Posterior vena cava (tissue), 2 donors: ENCODE measurements at places on chromosomes 11 and 22. TPM values are rescaled to one million over a fixed set of nuclear protein-coding genes. Genes with fewer than 3 reads are reported as not detected.

DNA sequence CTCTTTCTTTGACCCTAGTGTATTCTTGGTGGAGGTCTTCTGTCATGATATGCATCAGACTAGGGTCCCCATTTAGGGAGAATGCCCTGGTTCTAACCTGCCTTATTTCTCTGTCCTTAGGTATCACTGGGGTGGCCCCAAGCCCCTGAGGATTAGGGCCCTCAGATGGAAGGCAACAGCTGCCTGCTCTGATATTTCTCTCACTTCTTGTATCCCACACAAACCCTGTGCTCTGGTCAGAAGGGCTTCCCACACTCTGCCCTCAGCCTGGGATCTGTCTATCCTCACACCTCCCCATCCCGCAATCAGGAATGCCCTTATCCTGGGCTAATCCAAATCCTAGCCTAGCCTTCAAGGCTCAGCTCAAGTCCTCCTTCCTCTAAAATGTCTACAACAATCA, 75.5 kb downstream of the KCNC1 start:
- DNase-seq: no peak

DNA sequence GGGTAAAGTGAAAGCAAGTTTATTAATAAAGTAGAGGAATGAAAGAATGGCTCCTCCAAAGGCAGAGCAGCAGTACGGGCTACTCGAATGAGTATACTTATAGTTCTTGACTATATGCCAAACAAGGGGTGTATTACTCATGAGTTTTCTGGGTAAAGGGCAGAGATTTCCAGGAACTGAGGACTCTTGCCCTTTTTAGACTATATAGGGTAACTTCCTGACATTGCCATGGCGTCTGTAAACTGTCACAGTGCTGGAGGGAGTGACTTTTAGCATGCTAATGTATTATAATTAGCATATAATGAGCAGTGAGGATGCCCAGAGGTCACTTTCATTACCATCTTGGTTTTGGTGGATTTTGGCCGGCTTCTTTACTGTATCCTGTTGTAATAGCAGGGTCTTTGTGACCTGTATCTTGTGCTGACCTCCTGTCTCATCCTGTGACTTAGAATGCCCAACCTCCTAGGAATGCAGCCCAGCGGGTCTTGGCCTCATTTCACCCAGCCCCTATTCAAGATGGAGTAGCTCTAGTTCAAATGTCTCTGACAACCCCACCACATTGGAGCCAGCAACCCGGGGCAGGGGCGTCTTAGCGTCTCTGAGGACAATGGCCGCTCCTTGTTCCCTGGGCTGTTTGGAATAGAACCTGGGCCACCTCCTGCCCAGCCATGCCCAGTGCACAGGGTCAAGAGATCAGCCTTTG, 34.9 kb upstream of the CD82 start:
- DNase-seq: no peak

DNA sequence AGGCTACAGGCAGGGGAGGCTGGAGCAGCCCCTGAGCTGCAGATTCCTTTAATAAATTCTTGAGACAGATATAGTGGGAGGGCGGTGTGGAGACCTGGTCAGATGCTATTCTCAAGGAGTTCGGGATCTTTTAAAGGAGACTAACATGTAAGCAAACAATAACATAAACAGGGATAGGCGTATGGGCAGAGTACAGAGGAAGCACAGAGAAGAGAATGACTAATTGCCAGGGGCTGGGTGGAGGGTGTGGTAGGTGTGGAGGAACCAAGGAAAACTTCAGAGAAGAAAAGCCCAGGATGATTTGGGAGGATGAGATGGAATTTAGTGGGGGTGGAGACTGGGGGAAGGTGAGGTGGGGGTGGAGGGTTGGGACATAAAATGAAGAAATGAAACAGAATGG, 9.7 kb upstream of the HEPHL1 start:
- DNase-seq: no peak

PACSIN2 gene
- 71.8 TPM for total RNA-seq

CLMP gene
- total RNA-seq: 24.6 TPM

C11orf21 gene
- 1.3 TPM for total RNA-seq

MGAT3 gene
- 3.2 TPM for total RNA-seq
